ENCODE measurements at places on chromosomes 6 and 20. TPM values are rescaled to one million over a fixed set of nuclear protein-coding genes. Genes with fewer than 3 reads are reported as not detected.
A peak's percentile ranks its signal among the peaks of the same experiment; 100 is the strongest.

DNA sequence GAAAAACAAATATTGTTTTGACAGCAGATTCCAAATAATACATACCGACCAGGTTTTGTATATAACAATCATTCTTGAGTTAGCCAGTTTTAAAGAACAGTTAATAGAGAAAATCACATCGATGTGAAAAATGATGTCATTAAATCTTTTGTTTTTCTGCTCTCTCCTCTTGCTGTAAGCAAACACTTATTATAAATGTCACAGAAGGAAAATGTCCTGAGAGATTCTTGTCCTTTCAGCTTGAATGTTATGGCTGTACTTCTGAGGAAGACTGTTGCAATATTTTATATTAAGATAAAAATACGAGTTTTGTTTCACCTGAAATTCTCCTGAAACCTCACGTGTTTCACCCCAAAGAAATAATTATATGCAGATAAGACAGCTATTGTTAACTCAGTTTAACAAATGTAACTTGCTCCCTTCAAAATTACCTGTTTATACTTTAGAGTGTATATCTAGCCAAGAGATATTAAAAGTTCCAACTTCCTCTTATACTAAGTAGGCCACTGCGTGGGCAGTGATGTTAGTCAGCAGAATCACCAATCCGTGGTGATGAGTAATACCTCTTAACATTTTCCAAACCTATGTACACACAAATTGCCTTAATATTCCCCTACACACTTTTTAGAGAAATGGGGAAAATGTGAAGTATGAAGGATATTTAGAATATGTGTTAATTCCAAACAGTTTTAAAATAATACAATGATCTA, 1111.4 kb upstream of the CITED2 start:
- no peak for DNase-seq

DNA sequence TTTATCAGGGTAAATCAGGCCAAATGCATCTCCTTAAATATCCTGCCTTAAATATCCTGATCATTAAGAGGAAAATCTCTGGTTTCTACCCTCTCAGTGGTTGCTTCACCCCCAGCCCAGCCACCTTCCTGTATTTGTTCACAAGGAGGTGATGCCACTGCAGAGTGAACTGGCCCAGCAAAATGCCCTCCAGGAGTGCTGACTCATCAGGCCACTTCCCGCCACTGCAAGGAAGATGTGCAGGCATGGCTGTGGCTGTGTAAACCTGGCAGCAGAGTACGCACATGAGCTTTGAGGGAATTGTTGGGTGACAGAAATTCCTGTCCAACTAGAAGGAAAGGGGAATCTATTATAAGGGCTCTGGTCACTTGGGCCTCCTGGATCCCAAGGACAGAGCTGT, 13.8 kb downstream of the NQO2 start:
- DNase-seq: no peak

GRCh38 chr6:617456-618100, 39.3 kb downstream of the HUS1B start:
- DNase-seq: no peak

DNA sequence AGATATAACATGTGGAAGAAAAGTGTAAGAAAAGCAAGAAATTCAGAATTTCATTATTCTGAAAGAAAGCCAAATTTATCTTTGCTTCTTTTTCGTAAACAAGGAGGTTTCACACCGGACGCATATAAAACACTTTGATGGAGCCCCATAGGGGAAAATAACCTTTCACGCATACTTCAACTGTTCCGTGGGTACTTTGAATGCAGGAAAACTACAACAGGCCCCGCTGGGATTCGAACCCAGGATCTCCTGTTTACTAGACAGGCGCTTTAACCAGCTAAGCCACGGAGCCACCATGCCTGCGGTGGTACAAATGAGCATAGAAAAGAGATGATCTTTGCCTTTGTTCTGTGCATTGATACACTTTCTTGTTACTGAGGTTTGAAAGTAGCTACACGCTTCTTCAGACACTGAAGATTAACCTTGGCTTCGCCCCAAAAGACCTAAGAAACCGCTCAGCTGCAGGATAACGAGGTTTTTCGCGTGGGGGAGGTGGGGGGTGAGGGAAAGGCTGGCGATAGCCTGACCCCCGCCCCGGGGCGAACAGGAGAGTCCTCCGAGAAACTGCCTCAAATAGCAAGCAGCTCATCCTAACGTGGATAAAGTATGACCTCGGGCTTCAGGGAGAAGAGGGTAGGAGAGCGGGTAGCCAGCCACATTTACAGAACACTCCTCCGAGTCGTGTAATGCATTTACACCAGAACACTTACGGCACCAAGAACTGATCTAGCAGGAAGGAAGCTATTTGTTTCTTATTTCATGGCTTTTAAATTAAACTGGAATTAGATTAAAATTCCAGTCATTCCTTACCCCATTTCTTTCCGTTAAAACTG, 5.3 kb upstream of the HMGN4 start:
- peak; percentile 89 for DNase-seq

DNA sequence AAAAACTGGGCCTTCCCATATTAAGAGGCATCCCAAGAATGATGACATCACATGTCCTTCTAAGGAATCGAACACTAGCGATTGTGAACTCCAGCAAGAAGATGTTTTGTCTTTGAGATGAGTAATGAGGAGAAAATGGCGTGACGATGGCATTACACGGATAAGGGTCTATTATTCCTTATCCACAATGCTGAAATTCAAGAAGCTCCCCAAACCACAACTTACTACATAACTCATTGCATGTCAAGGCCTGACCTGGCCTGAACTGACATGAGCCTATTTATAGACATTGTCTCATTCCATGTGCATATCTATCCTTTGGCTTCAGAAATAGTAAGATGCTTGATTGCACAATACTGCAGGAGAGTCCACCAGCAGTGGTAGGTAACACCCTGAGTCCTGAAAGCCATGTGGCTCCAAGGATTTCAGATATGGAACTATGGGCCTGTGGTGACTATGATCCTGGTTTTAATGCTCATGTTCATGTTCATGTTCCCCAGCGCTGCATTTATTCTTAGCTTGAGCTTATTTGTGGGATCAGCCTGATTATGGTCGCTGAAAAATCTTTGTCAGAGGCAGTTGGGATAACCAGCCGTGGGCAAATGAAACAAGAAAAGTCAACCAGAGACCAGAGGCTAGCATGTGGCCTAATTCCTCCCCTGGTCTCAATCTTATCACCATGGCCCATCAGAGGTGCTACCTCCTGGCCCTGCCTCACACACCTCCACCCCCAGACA, 183.2 kb upstream of the JARID2 start:
- DNase-seq: no peak

GRCh38 chr6:143732536-143732935, 54.8 kb downstream of the PHACTR2 start:
- no peak for DNase-seq

DNA sequence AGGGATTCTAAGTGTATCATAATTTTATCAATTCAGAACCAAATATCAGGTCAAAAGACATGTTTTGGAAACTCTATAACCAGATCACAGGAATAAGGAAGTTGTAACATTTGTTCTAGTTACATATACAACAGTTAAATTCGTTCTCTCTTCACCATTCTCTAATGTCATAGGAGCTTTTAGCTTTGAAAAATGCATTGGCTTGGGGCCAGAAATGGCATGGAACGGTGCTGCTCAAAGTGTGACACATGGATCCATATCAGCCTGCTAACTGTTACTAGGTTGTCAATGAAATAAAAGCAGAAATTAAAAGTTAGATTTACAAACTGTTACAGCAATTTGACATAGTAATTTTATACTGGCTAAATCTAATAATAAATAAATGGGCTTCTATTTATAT, 120.3 kb downstream of the LCA5 start:
- no peak for DNase-seq

DNA sequence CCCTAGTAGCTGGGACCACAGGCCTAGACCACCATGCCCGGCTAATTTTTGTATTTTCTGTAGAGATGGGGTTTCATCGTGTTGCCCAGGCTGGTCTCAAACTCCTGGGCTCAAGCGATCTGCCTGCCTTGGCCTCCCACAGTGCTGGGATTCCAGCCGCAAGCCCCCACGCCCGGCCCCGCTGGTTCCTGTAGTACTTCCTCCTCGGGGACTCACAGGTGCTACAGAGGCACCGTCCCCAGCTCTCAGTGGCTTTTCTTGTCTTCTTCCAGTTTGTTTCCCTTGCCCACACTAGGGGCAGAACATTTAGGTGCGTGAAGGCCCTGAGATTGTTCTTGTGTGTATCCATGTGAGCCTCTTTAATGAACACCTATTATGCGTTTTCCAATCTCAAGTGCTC, 773 bp upstream of the ZBP1 start:
- DNase-seq: no peak

DNA sequence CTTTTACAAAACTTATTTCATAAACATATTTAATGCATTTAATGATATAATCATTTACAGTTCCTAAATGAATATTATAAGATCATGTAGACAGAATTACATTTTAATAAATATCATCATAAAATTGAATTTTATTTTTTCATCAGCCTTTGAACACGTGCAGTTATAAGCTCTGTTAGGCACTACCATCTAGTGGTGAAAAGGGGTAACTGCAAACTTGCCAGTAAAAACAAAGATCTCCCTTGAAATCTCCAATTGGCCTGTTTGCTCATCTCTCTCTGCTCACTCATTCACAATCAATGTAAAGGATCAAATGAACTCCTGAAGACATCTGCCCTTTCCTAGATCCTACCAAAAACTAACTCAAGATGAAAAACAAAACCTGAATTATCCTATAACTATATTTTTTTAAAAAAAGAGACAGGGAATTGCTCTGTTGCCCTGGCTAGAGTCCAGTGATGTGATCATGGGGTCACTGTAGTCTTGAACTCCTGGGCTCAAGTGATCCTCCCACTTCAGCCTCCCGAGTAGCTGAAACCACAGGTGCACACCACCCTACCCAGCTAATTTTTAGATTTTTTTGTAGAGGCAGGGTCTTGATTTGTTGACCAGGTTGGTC, 31.7 kb downstream of the SAMHD1 start:
- no peak for DNase-seq

- DNase-seq: no peak
These were observed 78.6 kb downstream of the MDGA1 start for GRCh38 chr6:37618916-37619590.

GRCh38 chr6:114155763-114156162, 184.8 kb upstream of the HDAC2 start:
- no peak for DNase-seq

GRCh38 chr6:106334646-106335448, 9.3 kb upstream of the ATG5 start:
- DNase-seq: peak; percentile 57

DNA sequence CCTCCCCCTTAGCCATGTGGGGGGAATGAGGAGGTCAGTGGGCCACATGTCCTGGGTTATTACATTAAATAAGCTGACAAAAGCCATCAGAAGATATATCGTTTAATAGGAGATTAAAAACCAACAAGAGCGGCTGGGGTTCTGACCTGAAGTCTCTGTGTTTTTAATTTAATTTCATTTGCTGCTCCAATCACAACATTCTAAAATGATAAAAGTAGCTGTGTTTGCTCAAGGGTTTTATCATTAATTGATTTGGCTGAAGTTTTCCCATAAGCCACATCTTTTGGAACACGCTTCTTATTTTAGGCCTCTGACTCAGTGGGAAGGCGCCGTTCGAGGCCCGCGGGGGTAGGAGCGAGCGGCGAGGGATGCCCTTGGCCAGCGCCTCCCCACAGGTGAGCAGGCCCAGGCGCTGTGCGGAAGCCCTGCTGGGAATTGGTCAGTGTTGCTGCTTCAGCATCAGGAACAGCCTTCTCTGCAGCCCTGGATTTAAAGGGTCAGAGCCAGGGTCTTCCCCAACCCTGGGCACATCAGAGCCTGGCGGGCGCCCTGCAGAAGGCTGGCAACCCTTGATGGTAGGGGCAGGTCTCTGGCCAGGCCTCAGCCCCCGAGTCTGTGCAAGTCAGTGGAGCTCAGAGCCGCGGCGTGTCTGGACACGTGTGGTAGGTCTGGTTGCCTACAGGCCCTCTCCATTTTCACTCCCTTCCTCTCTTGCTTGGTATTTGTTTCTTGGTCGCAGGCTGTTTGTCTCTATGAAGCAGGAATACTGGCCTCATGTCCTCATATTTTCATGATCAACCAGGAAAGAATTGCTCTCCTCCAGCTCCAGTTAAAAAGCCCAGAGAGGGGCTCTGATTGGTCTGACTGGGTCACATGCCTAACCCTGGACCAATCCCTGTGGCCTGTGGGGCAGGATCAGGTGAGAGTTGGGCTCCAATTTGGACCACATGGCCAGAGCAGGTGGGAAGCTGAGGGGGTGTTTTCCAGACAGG, 30.9 kb upstream of the MLN start:
- no peak for DNase-seq

- DNase-seq: no peak
These were observed 5.8 kb downstream of the APOBEC2 start for GRCh38 chr6:41058783-41059181.

DNA sequence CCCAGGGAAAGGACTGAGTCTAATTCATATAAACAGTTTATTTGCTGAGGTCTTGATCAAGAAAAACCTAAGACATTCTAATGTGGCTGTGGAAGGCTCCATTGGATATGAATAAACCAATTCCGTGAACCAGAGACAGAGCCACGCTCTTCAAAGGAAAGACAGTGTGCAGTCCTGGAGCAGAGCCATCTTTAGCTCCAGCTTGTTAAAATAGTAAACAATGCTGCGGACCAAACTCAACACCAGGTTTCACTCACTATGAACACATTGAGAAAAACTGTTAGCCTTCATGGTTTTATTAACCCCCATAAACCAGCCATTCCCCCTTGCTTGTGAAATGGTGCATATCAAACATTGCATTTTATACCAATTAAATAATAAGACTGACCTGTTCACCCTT, 61.9 kb downstream of the COL9A1 start:
- no peak for DNase-seq

DNA sequence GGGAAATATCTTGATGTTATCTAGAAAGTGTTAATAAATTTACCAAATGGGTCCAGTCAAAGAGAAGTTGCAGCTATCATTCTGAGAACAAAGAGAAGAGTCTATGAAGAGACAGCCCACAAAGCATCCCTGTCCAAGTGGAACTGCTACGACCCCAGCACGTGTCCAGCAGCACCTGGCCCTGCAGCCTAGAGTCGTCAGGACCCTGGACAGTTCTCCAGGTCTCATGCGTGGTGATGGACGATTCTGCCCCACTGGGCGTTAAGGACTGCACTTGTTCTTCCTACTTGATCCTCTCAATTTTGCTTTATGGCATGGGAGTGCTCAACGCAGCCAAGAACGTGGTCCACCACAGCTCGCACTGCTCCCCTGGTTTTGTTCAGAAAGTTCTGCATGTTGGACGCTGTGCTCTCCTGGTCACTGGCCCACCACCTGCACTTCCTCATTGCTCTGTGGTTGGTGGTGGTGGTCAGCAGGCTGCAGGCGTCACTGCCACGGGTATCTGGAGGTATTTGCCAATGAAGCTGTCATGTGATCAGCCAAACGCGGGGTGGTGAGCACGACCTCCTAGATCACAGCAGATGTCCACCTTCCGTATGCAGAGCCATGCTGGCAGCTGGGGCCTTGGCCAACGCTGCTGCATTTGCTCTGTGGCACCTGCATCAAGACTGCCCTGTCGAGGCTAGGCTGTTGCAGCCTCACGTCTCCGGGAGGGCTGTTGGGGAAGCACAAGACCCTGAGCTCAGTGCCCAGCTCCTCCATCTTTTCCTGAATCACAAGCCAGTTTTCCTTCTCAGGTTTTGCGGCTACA, 356.4 kb downstream of the CDH4 start:
- DNase-seq: peak; percentile 71

- DNase-seq: no peak
These were observed 966 bp downstream of the CFAP206 start for GRCh38 chr6:87408721-87409155.

Gene ZSCAN16
- total RNA-seq: 5.8 TPM

Gene MATN4
- not detected for total RNA-seq

Gene MLN
- not detected for total RNA-seq

Gene PCK1
- 0.42 TPM for total RNA-seq

Gene C6orf58
- total RNA-seq: not detected

Gene SLC17A2
- not detected for total RNA-seq

Gene STMND1
- total RNA-seq: not detected

Gene ATP6V1G2
- total RNA-seq: 0.43 TPM

Gene NRN1
- total RNA-seq: not detected
